ENCODE measurements at places on chromosomes 4 and X.

- H3K27ac ChIP-seq: no peak overlapping the region
- no peaks in the 10 kb centered on the region for H3K27me3 ChIP-seq
- no peak overlapping the region for H3K4me3 ChIP-seq
- no peak for DNase-seq
- H3K4me1 ChIP-seq: peaks cover 13% of the 10 kb centered on the region
Measured at GRCh38 chrX:13103188-13103913, 58.9 kb upstream of the FAM9C start.

- no peaks in the 10 kb centered on the region for H3K4me1 ChIP-seq
- H3K27me3 ChIP-seq: no peaks in the 10 kb centered on the region
- no peak overlapping the region for H3K4me3 ChIP-seq
- H3K36me3 ChIP-seq: no peaks in the 10 kb centered on the region
Measured at GRCh38 chr4:146051728-146052391, 113.2 kb upstream of the ZNF827 start.

DNA sequence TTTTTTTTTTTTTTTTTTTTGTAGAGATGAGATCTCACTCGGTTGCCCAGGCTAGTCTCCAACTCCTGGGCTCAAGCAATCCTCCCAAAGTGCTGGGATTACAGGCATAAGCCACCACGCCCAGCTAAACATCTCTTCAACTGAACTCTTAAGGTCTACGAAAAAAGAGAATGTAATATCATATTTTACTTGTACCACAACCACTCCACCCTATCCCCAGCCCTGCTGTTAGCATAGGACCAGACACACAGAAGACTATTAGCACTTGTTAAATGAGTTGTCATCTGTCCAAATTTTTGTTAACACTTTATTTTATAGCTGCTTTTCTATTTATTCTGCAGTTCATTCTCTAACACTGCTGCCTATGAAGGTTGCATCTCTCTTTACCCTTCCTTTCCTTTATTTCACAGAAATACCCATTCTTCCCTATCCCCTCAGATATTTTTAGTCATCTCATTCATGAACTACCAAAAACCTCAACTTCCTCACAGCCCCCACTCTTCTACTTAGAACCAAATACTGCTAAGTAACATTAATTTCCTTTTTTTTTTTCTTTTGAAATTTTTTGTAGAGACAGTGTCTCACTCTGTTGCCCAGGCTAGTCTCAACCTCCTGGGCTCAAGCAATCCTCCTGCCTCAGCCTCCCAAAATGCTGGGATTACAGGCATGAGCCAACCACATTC, 10.1 kb downstream of the SNX12 start:
- no peaks in the 10 kb centered on the region for H3K27me3 ChIP-seq
- no peaks in the 10 kb centered on the region for H3K4me1 ChIP-seq
- no peaks in the 10 kb centered on the region for H3K36me3 ChIP-seq
- H3K27ac ChIP-seq: no peak overlapping the region
- no peak overlapping the region for H3K4me3 ChIP-seq

- H3K4me1 ChIP-seq: no peaks in the 10 kb centered on the region
- no peak overlapping the region for H3K27ac ChIP-seq
- H3K4me3 ChIP-seq: no peak overlapping the region
Measured at GRCh38 chr4:40990899-40991265, 223.5 kb downstream of the APBB2 start.

- no peak overlapping the region for H3K27ac ChIP-seq
- no peak for DNase-seq
- no peak overlapping the region for H3K4me3 ChIP-seq
Measured at GRCh38 chr4:169243825-169244609, 26.7 kb downstream of the SH3RF1 start.

Data from effector memory CD4-positive, alpha-beta T cell (primary cell).